Posterior vena cava (tissue), 2 donors: ENCODE measurements at places on chromosomes 13 and 19.

- DNase-seq = no peak
Observed at GRCh38 chr19:8138201-8138600, 11.2 kb downstream of the FBN3 start.

DNA sequence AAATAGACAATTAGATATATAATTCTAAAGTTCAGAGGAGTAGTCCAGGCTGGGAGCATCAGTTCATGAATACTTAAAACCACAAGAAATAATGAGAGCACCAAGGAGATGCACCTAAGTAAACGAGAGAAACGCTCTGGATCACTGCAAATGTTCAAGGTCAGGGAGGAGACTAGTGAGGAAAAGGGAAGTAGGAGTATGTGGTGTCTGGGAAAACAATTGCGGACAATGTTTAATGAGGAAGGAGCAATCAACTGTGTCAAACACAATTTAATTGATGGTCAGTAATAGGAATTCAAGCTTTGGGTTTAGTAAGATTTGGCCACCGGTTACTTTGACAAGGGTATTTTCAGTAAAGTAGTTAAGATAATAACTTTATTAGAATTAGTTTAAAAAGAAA, 652.2 kb downstream of the DACH1 start:
- DNase-seq = no peak

DNA sequence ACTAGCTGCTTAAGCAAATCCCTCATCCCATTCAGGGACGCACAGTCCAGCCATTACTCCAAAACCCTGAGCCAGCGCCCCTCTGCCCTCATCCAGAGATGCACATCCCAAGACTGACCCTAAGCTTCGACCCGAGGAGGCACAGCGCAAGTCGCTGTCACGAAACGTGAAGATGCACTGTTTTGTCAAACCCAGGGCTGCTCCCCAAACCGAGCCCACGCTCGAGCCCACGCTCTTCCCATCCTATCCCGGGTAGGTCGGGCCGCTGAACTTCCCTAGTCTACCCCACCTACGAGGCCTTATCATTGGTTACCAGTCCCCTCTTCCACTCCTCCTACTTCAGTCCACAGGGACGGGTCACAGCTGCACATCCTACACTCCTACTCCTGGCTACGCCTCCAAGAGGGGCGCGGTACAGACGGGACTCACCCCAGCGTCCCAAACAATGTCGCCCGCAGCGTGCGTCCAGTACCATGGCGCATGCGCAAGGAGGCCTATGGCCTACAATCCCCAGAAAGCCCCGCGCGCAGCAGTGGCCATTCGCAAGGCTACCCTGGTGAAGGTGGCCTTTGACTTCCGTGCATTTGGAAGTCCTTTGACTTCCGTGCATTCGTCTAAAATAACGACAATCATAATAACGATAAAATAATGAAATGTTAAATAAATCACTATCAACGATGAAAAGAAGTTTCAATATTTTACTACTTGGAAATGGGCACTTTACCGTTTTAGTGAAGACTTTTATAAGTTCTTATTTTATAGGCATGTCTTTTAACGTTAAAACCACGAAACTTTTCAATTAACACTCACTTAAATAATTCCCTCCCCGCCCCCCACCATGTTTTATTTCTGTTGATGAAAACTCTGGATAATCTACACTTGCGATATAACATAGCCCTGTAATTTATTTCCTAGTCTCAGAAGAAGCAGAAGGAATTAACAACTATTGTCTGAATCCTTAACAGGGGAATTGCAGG, at the start of gene ZNF285:
TSS of gene ZNF285 (minus strand) at position 470 of the 977 bp plus-strand sequence. CDS start 4,395 bp downstream, outside the sequence.
- peak; percentile 98 for DNase-seq

- peak; percentile 71 for DNase-seq
Observed at GRCh38 chr19:33812388-33813330, 16.0 kb downstream of the KCTD15 start.

- no peak for DNase-seq
Observed at GRCh38 chr13:71695662-71696061, 171.3 kb downstream of the DACH1 start.
